NCI-H526 treated with DMSO at 0.1 percent for 48 hours (cell line): ENCODE measurements at places on chromosomes 7 and 10.

DNA sequence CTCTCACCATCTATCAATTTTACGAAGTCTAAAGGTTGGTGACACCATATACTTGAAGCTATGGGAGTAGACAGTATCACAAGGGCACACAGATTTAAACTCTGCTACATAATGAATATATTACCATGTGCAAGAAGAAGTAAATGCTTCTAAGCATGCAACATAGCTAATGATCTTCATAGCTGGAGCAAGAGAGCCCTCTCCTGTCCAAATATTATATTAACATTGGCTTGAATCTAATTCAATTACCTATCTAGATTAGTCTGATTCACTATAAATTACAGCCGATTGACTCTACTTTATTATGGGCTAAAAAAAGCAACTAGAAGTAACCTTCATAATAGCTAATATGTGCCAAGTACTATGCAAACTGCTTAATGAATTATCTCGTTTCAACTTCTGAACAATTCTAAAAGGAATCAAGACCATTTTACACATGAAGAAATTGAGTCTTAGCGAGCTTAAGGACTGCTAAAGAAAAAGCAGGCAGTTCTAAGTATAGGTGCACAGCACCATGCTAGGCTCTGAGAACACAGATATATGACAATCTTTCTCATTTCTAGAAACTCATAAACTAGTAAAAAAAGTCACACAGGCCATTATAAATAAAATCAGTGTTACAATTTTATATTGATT is 21.9 kb downstream of the FRA10AC1 start:
- DNase-seq = peak; percentile 39

- no peak for DNase-seq
Measured at GRCh38 chr7:92043637-92044036, 90.6 kb downstream of the CYP51A1 start.

DNA sequence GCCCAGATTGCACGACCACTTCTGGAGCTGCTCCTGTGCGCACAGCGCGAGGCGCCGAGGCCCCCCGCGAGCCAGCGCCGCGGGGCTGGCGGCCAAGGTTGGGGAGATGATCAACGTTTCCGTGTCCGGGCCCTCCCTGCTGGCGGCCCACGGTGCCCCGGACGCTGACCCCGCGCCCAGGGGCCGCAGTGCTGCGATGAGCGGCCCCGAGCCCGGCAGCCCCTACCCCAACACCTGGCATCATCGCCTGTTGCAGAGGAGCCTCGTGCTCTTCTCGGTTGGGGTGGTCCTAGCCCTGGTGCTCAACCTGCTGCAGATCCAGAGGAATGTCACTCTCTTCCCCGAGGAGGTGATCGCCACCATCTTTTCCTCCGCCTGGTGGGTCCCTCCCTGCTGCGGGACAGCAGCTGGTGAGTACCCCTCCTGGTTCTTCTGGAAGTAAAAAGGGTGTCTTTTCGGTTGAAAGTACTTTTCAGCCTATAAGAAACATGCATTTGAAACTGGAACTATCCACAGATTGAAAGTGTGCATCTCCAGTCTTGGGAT is 683 bp downstream of the INSIG1 start:
- DNase-seq = no peak

DNA sequence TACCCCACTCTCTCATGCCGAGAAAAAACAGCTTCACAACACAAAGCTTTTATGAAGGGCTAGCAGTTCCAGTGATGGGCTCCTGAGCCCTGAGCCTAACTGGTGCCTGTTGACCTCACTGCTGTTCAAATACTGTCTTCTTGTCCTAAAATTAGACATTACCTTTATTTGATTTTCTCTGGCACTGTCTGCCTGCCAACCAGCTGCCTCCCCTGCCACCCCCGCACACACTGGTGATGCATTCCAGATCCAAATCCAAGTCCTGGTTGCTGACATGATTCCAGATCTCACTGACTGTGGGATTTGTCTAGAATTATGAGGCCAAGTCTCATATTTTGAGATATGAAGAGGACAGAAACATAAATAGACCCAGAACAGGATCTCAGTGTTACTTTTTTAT is 816.2 kb downstream of the NRG3 start:
- no peak for DNase-seq

DNA sequence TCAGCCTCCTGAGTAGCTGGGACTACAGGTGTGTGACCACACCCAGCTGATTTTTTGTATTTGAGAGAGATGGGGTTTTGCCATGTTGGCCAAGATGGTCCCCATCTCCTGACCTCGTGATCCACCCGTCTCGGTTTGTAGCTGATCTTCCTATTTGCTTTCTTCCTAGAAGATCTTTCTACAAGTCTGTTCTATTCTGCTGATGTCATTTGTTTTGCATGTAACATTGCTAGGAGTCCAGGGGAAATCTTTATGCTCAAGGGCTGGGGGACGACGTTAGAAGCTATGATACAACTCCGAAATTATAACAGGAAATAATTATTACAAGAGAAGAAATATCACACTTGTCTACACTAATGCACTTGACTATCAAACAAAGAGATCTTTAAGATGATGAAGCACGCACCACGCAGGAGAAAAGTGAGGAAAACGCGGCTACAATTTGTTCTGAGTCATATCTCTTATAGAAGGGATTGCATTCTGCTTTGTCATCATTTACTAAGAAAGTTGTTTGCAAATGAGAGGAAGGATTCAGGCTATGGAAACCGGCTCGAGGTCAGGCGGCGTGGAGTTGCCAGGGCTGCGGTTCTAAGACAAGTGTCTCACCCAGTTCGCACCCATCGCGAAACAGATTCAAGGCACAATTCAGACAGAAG is 103.0 kb upstream of the CARD11 start:
- DNase-seq = no peak

GRCh38 chr7:144407266-144407931 is 3.9 kb upstream of the NOBOX start:
- DNase-seq = peak; percentile 29

GRCh38 chr10:69994262-69994661 is 58.4 kb upstream of the MACROH2A2 start:
- DNase-seq = peak; percentile 5

GRCh38 chr10:108616559-108617285 is 1306.6 kb downstream of the XPNPEP1 start:
- no peak for DNase-seq

GRCh38 chr7:51154201-51154600 is 162.4 kb downstream of the COBL start:
- DNase-seq = no peak

- no peak for DNase-seq
Measured at GRCh38 chr7:141001546-141001945, 13.2 kb downstream of the MRPS33 start.

GRCh38 chr10:99382176-99382575 is 48.2 kb downstream of the GOT1 start:
- DNase-seq = no peak

- DNase-seq = no peak
Measured at GRCh38 chr7:18788026-18788425, 292.5 kb downstream of the HDAC9 start.

DNA sequence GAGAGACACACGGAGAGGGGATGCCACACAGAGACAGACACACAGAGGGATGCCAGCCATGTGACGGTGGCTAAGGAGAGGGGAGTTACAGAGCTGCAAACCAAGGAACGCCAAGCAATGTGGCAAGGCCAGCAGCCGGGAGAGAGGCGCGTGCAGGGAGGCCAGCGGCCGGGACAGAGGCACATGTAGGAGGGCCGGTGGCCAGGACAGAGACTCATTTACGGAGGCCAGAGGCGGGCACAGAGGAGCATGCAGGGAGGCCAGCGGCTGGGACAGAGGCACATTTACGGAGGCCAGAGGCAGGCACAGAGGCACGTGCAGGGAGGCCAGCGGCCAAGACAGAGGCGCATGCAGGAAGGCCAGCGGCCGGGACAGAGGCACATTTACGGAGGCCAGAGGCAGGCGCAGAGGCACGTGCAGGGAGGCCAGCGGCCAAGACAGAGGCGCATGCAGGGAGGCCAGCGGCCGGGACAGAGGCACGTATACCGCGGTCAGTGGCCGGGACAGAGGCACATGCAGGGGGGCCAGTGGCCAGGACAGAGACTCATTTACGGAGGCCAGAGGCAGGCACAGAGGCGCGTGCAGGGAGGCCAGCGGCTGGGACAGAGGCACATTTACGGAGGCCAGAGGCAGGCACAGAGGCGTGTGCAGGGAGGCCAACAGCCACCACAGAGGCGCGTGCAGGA is 40.4 kb downstream of the INSIG1 start:
- no peak for DNase-seq

- no peak for DNase-seq
Measured at GRCh38 chr7:27933671-27934565, 194.0 kb downstream of the TAX1BP1 start.

GRCh38 chr10:118520116-118520742 is 75.2 kb downstream of the PRLHR start:
- DNase-seq = no peak

GRCh38 chr7:134470864-134471263 is 12.0 kb upstream of the AKR1B1 start:
- DNase-seq = no peak

GRCh38 chr7:130877991-130878305 is 143.9 kb upstream of the KLF14 start:
- no peak for DNase-seq

DNA sequence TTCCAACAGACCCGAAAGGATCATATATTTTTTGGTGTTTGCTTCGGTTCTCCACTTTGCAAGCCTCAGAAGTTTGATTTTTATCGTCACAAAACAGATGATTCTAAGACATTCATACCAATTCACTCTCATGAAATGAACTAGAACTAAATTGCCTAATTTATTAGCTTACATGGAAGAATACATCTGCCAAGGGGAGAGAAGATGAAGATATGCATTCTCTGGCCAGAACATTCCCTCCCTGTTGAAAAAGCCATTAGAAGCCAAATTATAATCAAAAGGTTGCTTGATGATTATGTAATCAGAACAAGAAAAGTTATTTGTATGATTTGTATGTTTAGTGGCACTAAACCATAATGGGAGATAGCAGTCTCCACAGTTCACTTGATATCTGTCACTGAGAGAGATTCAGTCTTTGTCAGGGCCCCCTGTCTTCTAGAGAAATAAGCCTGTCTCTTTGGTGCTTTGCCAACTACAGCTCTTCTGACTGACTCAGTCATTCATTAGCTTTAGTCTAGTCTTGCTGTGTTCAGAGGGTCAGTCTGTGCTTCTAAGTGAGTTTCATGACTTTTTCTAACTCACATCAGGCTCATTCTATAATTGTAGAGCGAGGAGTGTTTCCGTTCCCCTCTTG is 95.3 kb upstream of the GNAI1 start:
- DNase-seq = no peak

- DNase-seq = no peak
Measured at GRCh38 chr10:227014-227413, 91.8 kb downstream of the ZMYND11 start.

GRCh38 chr10:46064269-46064817 is 18.3 kb upstream of the MSMB start:
- no peak for DNase-seq

- no peak for DNase-seq
Measured at GRCh38 chr10:52420656-52421055, 106.6 kb downstream of the DKK1 start.

- no peak for DNase-seq
Measured at GRCh38 chr10:64873959-64874358, 1352.8 kb downstream of the REEP3 start.

DNA sequence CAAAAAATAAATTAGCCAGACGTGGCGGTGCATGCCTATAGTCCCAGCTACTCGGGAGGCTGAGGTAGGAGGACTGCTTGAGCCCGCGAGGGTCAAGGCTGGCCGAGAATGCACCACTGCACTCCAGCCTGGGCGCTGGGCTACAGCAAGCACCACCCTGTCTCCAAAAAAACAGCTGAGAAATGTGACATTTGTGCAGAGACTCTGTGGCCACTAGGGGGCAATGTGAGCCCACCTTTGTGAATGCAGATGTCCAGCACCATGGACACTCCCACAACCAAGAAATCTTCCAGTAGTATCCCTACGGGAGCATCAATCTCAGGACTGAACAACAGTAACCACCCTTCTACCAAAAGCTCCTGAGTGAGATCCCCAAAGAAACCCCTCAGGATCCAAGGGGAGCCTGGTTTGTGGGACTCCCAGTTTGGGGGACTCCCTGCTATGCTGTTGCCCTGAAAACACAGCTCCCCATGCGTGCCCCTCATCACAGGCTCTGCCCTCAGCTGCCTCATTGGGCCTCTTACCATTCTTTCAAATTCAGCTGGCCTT is 6.2 kb upstream of the AHCYL2 start:
- DNase-seq = peak; percentile 75

GRCh38 chr10:77643795-77644468 is 6.3 kb upstream of the KCNMA1 start:
- no peak for DNase-seq

DNA sequence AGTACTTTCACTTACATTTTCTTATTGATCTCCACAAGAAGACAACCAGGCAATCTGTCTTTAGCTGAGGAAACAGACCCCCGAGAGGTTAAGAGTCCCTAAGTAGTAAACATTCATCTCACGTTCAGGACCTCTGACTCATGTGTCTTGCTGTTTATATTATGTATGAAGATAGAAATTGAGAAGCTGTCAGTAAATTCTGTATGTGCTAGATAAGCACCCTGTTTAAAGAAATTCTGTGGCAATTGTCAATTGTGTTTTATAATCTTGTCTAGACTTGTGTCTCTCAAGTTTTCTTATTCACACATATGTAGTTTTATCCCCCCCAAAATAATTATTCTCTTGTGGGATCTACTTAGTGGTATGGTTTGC is 14.5 kb downstream of the ADK start:
- DNase-seq = no peak

DNA sequence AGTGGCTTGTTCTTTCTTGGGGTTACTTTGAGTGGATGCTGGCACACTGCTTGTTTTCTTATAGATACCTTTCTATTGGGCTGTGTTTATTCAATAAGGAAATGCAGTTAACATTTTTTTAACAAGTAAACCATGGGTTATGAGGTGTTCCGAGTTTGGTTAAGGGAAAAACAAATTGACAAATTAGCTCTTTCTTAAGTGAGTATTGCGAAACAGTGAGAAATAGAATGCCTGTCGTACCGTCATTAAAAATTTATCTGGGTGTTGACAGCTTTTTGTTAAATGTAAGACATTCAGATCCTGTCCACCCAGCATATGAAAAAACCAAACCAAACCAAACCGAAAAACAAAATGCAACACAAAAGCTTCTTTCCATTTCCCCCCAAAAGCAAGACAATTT is 6.2 kb downstream of the CUX1 start:
- DNase-seq = no peak

DNA sequence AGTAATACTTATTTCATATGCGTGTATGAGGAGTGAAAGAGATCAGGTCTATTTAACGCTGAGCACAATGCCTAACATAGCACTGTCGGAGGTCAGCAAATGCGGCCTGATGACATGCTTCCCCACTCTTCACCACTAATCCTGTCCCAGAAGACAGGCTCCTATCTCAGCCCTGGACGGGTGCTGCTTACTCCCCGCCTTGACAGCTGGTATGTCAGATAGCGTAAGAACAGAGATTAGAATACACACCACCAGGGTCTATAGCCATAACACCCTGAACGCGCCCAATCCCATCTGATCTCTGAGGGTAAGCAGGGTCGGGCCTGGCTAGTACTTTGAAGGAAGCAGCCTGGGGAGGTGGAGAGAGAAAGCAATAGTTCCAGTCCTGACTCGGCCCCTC is 32.3 kb upstream of the TM9SF3 start:
- no peak for DNase-seq

GRCh38 chr7:26332698-26333097 is 41.0 kb downstream of the SNX10 start:
- DNase-seq = no peak

GRCh38 chr7:158369290-158369689 is 218.3 kb downstream of the PTPRN2 start:
- no peak for DNase-seq
